Hindlimb muscle (tissue), 1 donor: ENCODE measurements at places on chromosomes 1 and 21. TPM values are rescaled to one million over a fixed set of nuclear protein-coding genes. Genes with fewer than 3 reads are reported as not detected.

The INSRR gene
- 0.93 TPM for polyA plus RNA-seq

The SLC9C2 gene
- polyA plus RNA-seq = not detected

The DUSP23 gene
- polyA plus RNA-seq = 10.2 TPM

The BCAN gene
- polyA plus RNA-seq = 0.88 TPM

The KLHDC9 gene
- 0.86 TPM for polyA plus RNA-seq

The CBS gene
- polyA plus RNA-seq = 15.2 TPM

The SLC5A9 gene
- polyA plus RNA-seq = 1.4 TPM

The MEX3A gene
- 22.5 TPM for polyA plus RNA-seq

The KCNAB2 gene
- polyA plus RNA-seq = 4.6 TPM

The MAN1C1 gene
- polyA plus RNA-seq = 14.2 TPM

The PLCH2 gene
- 1.0 TPM for polyA plus RNA-seq

The RASSF5 gene
- 7.4 TPM for polyA plus RNA-seq

The TINAGL1 gene
- 29.9 TPM for polyA plus RNA-seq

The ASCL5 gene
- 0.70 TPM for polyA plus RNA-seq

The PTGS2 gene
- polyA plus RNA-seq = 0.66 TPM

The TP53BP2 gene
- 33.6 TPM for polyA plus RNA-seq

The GNL2 gene
- 45.7 TPM for polyA plus RNA-seq

The CELA2A gene
- polyA plus RNA-seq = 0.84 TPM

The BCAR3 gene
- 14.5 TPM for polyA plus RNA-seq

The PTBP2 gene
- 34.0 TPM for polyA plus RNA-seq

The C4BPB gene
- polyA plus RNA-seq = 0.10 TPM

The SH2D1B gene
- polyA plus RNA-seq = 0.18 TPM

The CD48 gene
- polyA plus RNA-seq = 2.1 TPM

The ADCY10 gene
- 0.17 TPM for polyA plus RNA-seq
